ENCODE measurements at places on chromosomes 6 and 20.
A peak's percentile ranks its signal among the peaks of the same experiment; 100 is the strongest.

GRCh38 chr6:159555082-159555875 lies 137.8 kb downstream of the SOD2 start:
- DNase-seq, result no peak

DNA sequence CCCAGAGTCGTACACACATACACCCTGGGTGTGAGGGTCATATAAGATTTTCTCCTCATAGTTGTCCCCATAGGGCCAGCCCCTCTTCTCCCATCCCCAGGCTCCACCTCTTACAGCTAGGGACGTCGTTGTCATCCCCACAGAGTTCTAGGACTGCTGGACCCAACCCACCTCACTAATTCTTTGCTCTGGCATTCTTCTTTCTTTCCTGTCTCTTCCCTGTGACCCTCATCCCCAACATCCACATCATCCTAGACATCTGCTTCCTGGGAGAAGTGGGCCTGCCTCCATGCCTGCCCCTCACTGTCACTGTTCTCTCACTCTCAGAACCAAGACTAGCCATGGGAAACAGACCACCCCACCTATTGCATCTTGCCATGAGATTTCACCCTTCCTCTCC lies 1.1 kb downstream of the PSMF1 start:
- no peak for DNase-seq

DNA sequence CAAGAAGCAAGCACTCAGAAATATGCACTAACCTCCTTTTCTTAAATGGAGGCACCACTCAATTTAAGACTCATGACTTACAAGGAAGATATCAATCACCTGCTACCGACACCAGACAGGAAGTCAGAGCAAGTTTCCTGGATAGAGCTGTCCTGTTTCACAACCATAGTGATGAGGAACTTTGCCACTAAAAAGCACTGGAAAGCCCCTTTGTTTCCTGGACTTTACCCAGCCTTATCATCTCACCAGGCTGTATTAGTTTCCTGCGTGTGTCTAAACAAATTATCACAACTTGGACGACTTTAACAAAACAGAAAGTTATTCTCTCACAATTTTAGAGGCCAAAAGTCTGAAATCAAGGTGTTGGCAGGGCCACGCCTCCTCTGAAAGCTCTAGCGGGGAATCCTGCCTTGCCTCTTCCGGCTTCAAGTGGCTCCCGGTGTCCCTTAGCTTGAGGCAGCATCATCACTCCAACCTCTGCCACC lies 253.8 kb upstream of the STXBP5 start:
- no peak for DNase-seq

DNA sequence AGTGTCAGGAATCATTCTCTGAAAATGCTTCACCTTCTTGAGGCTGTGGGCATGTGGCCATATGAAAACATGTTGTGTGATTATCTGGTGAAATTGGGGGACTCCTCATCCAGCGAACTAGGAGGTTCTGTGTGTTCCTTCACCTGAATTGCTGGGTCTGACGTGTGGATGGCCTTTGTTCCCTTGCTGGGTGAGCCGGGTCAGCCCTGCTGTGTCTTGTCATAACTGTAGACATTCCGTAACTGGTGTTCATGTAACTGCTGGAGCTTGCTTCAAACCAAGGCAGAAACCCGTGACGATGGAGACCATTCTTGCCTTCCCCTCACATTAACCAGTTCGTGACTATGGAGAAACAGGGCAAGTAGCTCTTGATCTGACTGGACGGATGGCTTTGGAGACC lies 123.5 kb downstream of the GMPR start:
- DNase-seq, result no peak

- no peak for DNase-seq
These were observed 46.8 kb downstream of the RANBP9 start for GRCh38 chr6:13664703-13665352.

DNA sequence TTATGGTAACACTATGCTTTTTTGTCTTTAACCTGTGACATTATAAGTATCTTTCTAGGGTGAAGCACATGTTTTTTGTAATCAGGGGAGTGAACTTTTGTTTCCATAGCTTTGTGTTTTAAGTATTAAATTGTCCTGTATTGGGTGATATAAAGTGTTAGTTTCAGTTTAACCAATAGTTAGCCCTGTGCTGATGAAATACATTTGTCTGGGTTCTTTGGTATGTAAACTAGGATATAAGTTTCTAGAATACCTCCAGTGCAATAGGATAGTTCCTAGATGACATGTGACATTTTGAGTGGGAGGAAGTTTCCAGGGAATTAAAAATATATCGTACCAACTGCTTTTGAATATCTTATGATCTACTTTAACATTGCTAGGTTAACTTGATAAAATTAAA lies 611.0 kb upstream of the MARCKS start:
- DNase-seq, result no peak

GRCh38 chr6:53055873-53056272 lies 9.3 kb upstream of the FBXO9 start:
- no peak for DNase-seq

DNA sequence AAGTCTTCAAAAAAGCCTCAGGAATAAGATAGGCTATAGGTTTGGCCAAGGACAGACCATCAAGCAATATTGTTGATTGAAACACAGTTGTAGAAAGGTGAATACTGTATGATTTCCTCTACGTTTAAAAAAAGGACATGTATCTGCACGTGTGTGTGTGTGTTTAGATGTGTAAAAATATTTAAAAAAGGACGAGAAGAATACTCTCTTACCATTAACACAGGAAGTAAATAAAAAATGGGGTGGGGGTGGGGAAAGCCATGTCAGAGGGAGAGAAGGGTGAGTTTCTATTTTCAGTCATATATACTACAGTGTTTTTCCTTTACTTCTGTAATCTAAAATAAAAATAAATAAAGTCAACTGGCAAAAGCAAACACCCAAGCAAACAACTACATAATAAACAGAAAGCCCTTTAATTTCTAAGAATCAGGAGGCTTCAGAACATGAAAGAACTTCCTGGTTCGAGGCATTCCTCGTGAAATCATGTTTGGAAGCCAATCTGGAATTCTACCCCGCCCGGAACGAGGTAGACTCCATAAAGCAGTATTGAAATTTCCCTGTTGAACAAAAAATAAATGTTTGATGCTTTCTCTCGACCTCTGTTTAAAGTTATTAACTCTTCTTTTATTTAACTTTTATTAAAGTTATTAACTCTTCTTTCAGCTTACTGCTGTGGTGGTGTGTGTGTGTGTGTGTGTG lies 158.1 kb upstream of the ZNF217 start:
- DNase-seq, result no peak

GRCh38 chr6:3328145-3328544 lies 69.4 kb downstream of the PSMG4 start:
- no peak for DNase-seq

DNA sequence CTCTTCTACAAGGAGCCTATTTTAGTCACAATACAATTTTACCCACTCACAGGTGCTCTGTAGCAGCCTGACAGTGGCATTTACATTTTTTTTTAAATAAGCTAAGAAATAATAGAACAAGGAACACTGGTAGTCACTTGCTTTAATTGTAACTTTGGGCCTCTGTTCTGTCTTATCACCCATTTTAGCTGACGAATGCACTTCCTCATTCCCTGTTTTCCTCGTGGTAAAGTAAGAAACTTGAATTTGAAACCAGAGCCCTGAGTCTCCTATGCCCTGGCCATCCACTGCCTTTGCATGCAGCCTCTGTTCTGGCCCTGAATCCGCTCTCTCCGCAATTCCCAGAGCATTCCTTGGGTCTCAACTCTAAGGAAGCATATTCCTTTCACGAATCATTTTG lies 550.6 kb downstream of the PTPRT start:
- no peak for DNase-seq

DNA sequence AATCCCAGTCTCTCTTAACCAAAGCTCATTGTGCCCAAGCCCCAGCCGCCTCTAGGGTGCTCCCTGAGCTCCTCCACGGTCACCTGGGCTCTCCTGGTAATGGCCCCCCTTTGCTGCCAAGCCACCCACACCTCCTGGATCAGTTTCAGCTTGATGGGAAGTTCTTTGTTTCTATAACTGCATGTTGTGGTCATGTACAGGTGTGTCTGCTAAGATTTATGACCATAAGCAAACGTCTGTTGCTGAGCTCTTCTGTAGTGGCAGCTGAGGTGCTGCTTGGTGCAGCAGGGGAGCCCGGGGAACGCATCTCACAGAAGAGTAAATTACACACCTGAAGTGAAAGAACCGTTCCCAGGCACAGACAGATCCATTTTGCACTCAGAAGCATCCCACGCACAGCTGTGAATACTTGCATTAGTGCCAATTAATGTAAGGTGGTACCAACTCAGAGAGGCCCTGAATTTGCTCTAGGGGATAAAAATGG lies 194.6 kb upstream of the ARID1B start:
- no peak for DNase-seq

- no peak for DNase-seq
These were observed 104.7 kb downstream of the TMEM242 start for GRCh38 chr6:157218371-157219198.

- DNase-seq, result no peak
These were observed 14.7 kb downstream of the FOXQ1 start for GRCh38 chr6:1326535-1327121.

DNA sequence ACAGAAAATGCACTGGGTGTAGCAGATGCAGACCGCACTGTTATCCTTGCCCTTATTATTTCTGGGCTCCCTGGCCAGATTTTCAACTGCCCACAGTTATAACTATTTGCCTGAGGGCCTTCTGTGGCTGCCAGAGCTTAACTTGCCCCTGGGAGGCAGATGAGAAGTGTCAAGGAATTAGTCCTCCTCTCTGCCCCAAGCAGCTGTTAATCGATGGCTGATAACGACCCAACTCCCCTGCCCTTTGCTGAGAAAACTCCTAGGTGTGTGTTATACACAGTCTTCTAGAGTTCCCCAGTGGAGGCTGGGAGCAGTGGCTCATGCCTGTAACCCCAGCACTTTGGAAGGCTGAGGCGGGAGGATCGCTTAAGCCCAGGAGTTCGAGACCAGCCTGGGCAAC lies 44.4 kb upstream of the SHLD1 start:
- no peak for DNase-seq

- no peak for DNase-seq
These were observed 26.9 kb upstream of the EYA4 start for GRCh38 chr6:133214267-133214666.

- DNase-seq, result peak; percentile 84
These were observed 243.8 kb downstream of the LRFN2 start for GRCh38 chr6:40343318-40343876.

GRCh38 chr6:131349199-131349598 lies 213.9 kb downstream of the AKAP7 start:
- no peak for DNase-seq

DNA sequence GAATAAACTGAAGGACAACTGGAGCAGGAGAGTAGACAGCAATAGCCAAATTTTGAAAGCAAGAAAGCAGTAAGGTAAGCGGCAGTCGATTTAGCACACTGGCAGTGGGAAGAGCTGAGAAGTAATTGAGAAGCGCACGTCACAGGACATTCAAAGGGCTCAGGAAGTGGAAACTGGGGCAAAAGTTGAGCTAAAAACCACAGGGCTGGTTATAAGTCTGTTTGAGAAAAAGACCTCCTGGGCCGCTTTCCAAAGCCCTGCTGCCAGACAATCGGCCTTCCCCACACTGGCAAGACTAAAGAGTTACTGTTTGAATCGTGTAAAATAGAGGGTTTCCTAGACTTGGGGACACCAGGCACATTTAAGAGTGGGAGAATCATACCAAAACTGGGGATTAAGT lies 161.4 kb downstream of the DNAH8 start:
- DNase-seq, result peak; percentile 33

- no peak for DNase-seq
These were observed 21.8 kb upstream of the AHI1 start for GRCh38 chr6:135519348-135519747.

GRCh38 chr6:139839506-139840156 lies 465.2 kb upstream of the CITED2 start:
- DNase-seq, result no peak

All from cerebellar cortex (tissue), 1 donor.